Epithelial cell of proximal tubule (primary cell): ENCODE measurements at places on chromosomes 1 and 21. TPM values are rescaled to one million over a fixed set of nuclear protein-coding genes. Genes with fewer than 3 reads are reported as not detected.

- no peak for DNase-seq
Measured at GRCh38 chr1:78603206-78603605, 17.0 kb upstream of the IFI44L start.

TINAGL1 gene
- 215 and 230 TPM in 2 replicates for total RNA-seq

- no peak for DNase-seq
Measured at GRCh38 chr1:115428256-115428655, 90.2 kb upstream of the NGF start.

DNA sequence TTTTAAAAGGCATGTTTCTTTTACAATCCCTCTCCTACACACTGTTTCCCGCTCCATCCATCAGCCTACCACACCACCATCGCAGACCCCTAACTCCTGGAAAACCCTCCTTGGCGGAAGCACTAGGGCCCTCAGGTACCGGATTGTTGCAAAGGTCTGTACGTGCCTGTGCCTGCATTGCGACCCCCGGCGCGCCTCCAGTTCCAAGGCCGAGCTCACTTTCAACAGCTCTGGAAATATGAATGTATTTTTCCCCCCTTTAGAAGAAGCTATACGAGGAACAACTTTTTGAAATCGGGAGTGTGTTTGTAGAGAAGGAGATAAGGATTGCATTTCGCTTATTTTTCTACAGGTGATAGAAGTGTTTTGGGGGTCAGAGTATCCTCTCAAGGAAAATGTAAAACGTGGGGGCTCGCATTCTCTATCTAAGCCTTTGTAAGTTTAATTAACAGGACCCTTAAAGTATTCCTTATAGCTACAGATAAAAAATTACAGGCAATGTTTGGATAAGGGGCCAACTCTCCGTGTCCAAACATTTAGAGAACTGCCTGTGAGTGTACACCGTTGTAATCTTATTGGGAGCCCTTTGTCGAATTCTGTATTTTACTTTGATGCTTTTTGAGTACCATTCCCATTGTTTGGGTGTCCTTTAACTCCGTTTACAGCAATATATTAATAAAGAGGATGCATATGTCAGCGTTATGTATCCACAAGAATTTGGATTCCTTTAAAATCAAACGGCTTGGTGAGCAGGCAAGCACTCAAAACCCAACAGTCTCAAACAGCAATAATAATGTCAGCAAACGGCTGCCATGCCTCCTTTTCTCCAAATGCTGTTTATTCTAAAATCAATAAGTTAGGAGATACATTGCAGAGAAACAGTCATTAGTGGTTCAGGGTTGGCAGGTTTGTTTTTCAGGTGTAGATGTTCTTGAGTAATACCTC lies 5.9 kb downstream of the PRRX1 start:
- DNase-seq, result no peak

MPL gene
- not detected in 2 replicates for total RNA-seq
